ENCODE measurements at places on chromosomes 2 and 18.
A peak's percentile ranks its signal among the peaks of the same experiment; 100 is the strongest.

- no peak for DNase-seq
Observed at GRCh38 chr2:170974304-170974993, 45.4 kb downstream of the GORASP2 start.

DNA sequence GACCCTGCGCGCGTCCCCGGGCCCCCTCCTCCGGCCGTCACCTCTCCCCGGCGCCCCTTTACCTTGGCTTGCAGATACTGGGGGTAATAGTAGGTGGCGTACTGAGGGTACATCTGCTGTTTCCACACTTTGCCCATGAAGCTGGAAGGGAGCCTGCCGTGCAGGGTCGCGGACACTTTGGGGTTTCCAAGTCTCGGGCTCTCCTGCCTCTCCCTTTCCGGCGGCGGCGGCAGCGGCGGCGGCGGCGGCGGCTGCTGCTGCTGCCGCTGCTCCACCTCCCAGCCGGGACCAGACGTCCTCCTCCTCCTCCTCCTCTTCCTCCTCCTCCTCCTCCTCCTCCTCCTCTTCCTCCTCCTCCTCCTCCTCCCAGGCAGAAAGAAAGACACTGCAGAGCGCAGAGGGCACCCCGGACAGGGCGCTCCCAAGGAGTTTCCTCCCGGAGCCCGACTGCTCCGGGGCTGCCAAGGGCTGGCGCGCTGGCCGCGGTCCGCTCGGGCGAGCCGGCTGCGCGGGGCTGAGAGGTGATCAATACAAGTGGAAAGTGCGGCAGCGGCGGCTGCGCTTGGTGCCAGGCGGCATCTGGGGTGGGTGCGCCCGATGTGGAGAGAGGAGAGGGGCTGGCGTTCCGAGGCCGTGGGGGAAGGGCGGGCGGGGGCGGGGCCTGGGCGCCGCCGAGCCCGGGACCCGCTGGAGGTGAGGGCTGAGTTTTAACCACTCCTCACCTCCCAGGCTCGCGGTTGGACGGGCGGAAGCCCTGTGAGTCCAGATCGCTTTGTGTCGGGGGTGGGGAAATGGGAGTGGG, at the start of gene RBMS1:
Gene RBMS1, minus strand, starts transcription at position 581 of the 802 bp plus-strand sequence. Its CDS starts 444 bp downstream, at position 137.
- DNase-seq, result peak; percentile 13

DNA sequence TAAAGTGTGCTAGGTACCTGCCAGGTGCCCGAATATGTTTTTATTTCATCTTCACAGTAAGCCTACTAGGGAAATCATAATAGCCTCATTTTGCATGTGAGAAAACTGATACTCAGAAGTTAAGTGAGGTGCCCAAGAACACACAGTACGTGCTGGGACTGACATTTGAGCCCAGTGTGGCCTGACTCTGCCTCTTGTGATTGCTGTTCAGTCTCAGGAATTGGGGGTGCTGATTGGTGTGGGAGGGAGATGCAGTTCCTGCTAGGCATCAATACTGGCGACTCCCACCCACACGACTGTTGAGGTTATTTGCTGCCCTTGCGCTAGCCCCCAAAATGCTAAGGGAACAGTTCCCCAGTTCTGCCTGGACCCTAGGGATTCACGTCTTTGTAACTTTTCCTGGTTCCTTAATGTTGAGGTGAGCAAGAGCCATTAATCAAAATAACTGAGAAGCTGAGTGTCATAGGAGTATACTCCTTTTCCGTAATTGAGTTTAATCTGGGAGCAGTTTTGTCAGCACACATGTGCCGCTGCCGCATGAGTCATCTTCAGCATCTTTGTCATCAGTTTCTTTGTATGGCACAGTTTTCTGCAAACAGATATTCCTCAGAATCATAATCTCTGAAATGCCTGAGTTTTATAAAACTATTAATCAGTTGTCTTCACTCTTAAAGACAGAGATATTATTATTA, 120.7 kb downstream of the NCK2 start:
- DNase-seq, result no peak

DNA sequence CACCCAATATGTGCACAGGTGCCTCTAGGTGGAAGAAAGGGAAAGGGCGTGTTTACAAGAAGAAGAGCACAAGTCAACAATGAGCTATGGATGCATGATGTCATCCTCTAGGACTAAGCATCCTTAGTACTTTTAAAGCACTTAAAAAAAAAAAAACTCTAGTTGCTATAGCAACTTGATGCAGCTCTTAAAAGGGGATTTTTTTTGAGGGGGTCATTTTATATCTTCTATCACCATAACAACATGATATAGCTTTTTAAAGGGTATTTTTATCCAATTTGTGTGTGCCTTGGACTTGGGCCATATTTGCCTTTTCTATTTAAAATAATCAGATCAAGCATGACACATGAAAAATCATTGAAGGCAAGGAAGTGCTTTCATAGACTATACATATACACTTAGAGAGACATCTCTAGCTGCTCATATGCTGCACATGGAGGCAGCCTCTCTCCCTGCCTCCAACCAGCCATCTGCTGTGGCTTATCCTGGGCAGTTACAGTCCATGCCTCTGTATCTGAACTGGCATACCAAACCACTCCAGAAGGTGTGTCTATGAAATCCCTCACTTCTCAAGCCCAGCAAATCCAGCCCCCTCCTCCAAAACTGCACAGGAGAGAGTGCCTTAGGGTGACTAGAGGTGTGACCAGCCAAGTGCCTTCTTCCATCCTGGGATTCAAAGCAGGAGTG, 165.4 kb downstream of the MSH2 start:
- no peak for DNase-seq

GRCh38 chr2:19131871-19132270, 226.6 kb downstream of the OSR1 start:
- no peak for DNase-seq

DNA sequence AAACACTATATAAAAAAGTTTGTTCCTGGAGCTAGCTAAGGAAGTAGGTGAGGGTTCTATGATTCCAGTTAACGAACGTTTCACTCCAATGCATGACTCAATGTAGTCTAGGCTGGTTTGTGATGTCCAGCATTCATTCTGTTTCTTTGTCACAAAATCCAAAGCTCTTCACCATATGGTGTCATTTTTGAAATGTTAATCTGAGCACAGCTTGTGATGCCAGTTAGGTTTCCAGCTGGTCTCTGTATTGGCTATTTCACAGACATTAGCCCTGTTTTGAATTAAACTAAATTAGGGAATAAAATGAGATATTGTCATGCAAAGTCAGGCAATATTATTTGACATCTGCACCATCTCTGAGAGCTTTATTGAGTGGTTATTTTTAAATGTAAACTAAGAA, 159.4 kb downstream of the RBM43 start:
- no peak for DNase-seq

GRCh38 chr2:46325182-46325928, 28.1 kb downstream of the EPAS1 start:
- DNase-seq, result no peak

DNA sequence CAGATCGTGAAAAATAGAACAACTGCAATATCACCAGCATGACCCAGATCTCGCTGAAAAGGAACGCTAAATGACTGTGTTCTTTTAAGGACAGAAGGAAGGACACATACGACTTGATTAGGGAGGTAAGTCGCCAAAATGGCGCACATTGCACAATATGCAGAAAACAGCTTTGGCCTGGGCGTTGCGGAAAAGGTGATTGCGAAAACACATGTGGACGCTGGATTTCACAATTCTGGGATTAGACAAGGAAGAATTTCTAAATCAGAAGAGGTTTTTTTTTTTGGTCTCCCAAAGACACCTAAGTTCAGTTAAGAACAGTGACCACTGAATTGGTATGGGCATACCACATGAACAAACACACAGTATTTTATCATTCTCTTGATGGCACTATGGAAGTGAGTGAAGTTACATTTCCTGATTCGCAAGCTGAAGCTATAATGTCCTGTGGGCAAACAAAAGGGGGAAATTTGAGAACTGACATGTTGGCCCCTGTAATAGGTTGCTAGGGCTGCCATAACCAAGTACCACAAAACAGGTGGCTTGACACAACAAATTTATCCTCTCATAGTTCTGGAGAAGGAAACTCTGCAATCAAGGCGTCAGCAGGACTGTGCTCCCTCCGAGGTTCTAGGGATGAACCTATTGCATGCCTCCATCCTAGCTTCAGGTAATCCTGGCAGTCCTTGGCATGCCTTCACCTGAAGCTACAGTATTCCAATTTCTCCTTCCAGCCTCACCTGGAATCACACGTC, 25.8 kb upstream of the ERICH2 start:
- no peak for DNase-seq

DNA sequence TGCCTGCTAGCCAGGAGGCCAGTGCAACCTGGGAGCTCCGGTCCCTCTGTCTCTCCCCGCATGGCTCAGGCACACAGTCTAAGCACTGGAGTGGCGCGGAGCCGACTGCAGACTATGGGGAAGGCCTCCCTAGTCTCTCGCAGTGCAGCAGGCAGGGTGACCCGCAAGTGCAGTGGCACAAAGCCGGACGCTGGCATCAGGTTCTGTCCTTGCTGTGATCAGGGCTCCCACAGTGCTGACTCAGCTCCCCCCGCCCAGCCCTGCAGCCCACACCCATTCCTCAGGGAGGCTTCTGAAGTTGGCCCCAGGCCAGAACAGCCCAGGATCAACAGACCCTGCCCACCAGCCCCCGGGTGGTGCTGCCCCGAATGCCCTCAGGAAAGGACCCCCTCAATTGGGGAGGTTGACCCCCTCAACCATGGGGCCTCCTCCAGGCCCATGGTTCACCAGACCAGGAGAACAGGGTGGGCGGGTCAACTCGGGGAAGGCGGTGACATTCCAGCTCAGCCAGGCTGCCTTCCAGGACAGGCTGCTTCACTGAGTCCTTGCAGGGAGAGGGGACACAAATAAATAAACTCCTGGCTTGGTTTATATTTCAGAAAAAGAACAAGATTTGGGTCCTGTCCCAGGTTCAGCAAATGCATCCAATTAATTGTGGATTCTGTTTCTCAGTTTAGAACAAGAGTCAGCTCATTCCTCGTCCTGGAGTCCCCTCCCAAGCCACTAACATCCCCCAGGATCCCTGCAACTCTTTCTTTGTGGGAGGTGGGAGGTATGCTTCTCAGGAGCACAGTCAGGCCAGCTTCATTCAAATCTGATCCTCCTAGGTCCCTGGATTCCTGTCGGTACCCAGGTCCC, 12.2 kb downstream of the BIN1 start:
- no peak for DNase-seq

GRCh38 chr18:32582455-32582854, 111.8 kb upstream of the GAREM1 start:
- no peak for DNase-seq

GRCh38 chr2:119202610-119203310, 20.9 kb upstream of the STEAP3 start:
- no peak for DNase-seq

- no peak for DNase-seq
Observed at GRCh38 chr18:45073556-45073955, 392.9 kb downstream of the SETBP1 start.

DNA sequence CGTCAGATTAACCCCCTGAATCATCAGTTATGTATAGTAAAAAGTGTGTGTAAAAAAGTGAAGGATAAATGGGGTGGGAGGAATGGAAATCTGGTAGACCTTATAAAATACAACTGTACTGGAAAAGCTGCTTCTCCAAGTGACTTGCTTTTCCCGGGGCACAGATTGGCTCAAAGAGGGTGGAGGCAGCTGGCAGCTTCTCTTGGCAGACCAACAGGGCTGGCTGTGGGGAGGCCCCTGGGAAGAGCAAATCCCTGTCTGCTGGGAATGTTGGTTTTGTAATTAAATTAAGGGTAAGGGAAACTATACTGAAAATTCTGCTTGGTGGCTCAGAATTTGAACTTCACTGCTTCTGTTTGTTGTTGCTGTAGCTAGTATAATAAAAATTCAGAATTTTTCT, 154.2 kb upstream of the DLX2 start:
- no peak for DNase-seq

DNA sequence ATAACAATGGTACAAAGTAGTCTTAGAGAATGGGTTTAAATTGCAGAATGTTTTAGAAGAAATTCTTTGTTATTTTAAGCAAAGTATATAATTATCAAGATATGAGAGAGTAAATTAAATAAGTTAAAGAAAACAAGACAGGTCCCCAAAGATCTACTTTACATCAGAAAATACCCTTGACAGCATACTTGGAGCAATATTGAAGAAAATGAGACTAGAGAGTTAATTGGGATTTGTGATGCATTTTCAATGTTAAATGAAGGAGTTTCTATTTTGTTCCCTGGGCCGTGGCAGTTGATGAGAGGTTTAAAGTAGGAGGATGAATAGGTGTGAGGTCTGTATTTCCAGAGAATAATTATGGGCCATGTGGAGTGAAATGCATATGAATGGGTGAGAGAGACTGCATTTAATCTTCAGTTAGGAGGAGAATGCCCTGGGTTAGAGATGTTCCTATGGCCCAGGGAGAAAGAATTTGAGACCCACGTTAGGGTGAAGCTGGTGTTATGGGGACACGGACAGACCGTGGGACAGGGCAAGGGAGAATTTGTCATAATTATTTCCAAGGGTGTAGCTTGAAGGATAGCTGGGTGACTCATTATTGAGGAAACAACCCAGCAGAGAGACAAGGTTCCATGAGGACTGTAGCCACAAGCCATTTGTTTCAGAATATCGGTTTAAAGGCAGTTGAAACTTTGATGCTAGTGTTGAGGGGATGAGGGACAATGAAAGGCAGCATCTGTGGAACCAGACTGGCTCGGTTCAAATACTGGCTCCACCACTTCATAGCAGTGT, 22.7 kb downstream of the MGAT5 start:
- no peak for DNase-seq

DNA sequence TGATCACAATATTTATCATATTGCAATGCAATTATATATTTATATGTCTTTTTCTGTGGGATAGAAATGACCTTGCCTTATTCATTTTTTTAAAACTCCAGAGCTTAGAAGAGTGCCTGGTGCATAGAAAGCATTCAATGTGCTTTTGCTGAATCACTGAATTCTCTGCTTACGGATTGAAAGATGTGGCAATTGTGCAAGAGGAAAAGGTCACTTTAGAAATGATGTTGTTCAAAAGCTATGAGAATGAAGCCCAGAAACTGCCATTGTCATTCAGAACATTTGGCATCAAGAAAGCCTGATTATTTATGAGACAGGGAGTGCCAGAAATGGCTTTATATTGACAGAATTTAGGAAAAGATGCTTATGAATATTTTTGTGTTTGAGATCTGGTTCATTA, 678.6 kb upstream of the CDH2 start:
- no peak for DNase-seq

- no peak for DNase-seq
Observed at GRCh38 chr18:70321616-70322015, 32.8 kb downstream of the SOCS6 start.

- no peak for DNase-seq
Observed at GRCh38 chr2:75007819-75008218, 49.4 kb downstream of the POLE4 start.

GRCh38 chr2:6972067-6972710, 55.0 kb downstream of the RNF144A start:
- no peak for DNase-seq

All from activated naive CD8-positive, alpha-beta T cell treated with anti-CD3 and anti-CD28 coated beads, Interleukin-2, amount 50 U/mL, for 16 hours (primary cell).